Neural crest cell (in vitro differentiated cells): ENCODE measurements at places on chromosomes 6 and 20.

GRCh38 chr6:124974771-124975377, 12.6 kb downstream of the RNF217 start:
- no peak overlapping the region for H3K4me3 ChIP-seq
- H3K36me3 ChIP-seq = peaks cover 36% of the 10 kb centered on the region
- peaks cover 4% of the 10 kb centered on the region for H3K4me1 ChIP-seq
- no peak overlapping the region for H3K27ac ChIP-seq
- DNase-seq = no peak
- H3K27me3 ChIP-seq = no peaks in the 10 kb centered on the region

DNA sequence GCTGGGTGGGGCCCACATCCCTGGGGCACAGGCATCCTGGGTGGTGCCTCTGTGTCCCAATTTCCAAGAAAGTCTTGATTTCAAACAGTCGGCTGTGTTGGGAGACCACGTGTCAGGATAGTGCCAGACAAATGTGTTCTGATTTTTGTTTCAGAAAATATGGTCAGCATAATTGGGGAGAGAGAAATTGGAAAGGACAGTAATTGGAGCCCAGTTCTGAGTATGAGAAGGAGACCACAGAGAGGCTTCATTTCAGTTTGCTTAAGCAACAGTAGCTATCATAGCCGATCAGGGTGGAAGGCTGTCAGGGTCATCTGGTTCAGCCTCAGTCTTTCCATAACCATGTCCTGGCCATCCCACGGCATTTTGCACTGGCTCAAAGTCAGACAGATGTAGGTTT, 220.7 kb downstream of the CDC5L start:
- no peaks in the 10 kb centered on the region for H3K27me3 ChIP-seq
- H3K4me1 ChIP-seq = no peaks in the 10 kb centered on the region
- DNase-seq = no peak
- no peak overlapping the region for H3K27ac ChIP-seq
- H3K4me3 ChIP-seq = no peak overlapping the region

DNA sequence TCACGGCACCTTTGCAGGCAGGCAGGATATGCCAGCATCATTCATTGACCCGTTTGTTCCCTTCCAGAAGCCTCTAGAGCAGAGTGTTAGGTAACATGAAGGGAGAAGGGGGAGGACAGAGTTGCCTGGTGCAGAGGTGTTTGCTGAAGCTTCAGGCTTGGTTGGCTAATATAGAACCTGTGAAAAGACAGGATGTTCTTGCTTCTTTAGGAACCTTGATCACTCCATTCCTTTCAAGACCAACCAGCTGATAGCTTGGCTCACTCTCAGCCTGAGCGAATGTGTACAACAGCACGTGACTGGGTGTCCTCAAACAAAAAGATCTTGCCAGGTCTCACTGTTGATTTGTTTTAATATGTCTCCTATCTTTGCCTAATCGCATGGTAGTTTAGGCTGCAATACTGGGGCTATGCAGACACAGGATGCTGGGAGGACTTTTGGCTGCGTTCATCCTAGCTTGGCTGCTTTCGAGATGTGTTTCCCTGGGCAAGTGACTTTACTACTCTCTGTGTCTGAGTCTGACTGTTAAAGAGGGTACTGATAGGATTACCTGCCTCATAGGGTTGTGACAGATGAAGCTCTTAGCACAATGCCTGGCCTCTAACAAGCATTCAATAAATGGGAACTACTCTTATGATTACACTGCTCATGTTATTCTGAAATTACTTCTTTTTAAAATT, 16.0 kb downstream of the SHLD1 start:
- H3K4me1 ChIP-seq = no peaks in the 10 kb centered on the region
- no peaks in the 10 kb centered on the region for H3K27me3 ChIP-seq
- no peak for DNase-seq
- peaks cover 2% of the 10 kb centered on the region for H3K36me3 ChIP-seq

- H3K27ac ChIP-seq = no peak overlapping the region
- H3K4me1 ChIP-seq = peaks cover 8% of the 10 kb centered on the region
- no peaks in the 10 kb centered on the region for H3K27me3 ChIP-seq
- H3K4me3 ChIP-seq = no peak overlapping the region
- DNase-seq = no peak
These were observed 7.2 kb downstream of the HEBP2 start for GRCh38 chr6:138410972-138411880.

GRCh38 chr20:49318091-49318429, 40.2 kb upstream of the ZNFX1 start:
- peaks cover 97% of the 10 kb centered on the region for H3K27me3 ChIP-seq
- H3K36me3 ChIP-seq = peaks cover 2% of the 10 kb centered on the region
- no peak overlapping the region for H3K4me3 ChIP-seq
- peaks cover 6% of the 10 kb centered on the region for H3K4me1 ChIP-seq
- no peak for DNase-seq
- H3K27ac ChIP-seq = no peak overlapping the region

GRCh38 chr20:47318027-47318585, 38.4 kb downstream of the ZMYND8 start:
- no peaks in the 10 kb centered on the region for H3K27me3 ChIP-seq
- peaks cover 70% of the 10 kb centered on the region for H3K4me1 ChIP-seq
- peak overlapping the region; percentile 97 for H3K27ac ChIP-seq
- DNase-seq = no peak
- H3K36me3 ChIP-seq = no peaks in the 10 kb centered on the region
- peak overlapping the region; percentile 62 for H3K4me3 ChIP-seq

GRCh38 chr6:170362121-170362520, 55.6 kb downstream of the FAM120B start:
- no peak overlapping the region for H3K27ac ChIP-seq
- peaks cover 13% of the 10 kb centered on the region for H3K36me3 ChIP-seq
- no peak overlapping the region for H3K4me3 ChIP-seq
- no peak for DNase-seq
- H3K27me3 ChIP-seq = no peaks in the 10 kb centered on the region

DNA sequence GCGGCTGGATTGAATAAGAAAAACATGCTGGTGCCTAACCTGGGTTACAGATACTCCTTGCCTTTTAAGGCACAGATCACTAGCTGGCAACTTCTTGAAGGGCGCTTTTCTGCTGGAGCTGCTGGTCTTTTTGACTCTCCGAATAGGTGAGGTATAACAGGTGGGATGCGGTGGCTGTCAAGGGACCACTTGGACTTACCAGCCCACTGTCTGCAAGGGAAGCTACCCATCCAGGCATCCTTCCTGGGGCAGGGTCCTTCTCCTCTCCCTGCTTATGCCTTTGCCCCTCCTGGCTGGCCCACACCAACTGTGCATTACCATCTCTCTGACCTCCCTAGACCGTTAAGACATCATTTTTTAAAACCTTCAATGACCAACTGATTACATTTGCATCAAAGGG, 57.4 kb downstream of the NPEPL1 start:
- H3K4me1 ChIP-seq = no peaks in the 10 kb centered on the region
- peaks cover 36% of the 10 kb centered on the region for H3K27me3 ChIP-seq
- no peak overlapping the region for H3K4me3 ChIP-seq
- no peaks in the 10 kb centered on the region for H3K36me3 ChIP-seq
- no peak overlapping the region for H3K27ac ChIP-seq
- DNase-seq = no peak

GRCh38 chr6:167349631-167350274, 24.9 kb downstream of the TTLL2 start:
- no peak overlapping the region for H3K27ac ChIP-seq
- H3K36me3 ChIP-seq = no peaks in the 10 kb centered on the region
- no peak for DNase-seq
- peak overlapping the region; percentile 89 for H3K4me3 ChIP-seq
- H3K27me3 ChIP-seq = peaks cover 45% of the 10 kb centered on the region
- peaks cover 29% of the 10 kb centered on the region for H3K4me1 ChIP-seq

DNA sequence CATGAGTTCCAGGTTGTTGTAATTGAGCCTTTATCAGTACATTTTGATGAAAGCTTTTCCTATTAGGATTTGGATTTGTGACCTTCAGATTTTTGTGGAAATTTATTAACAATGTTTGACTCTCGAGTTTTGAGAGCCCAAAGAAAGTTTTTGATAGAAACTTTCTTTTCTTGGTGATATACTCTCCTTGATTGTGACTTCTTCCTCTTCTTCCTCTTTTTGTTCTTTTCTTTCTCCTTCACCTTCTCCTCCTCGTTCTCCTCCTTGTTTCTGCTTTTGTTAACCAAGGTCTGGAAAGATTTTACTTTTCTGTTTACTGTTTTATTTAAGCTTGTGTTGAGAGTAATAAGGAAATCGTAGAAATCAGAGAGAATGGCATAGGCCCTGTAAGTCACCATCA, 182.4 kb downstream of the TRIM27 start:
- no peak overlapping the region for H3K4me3 ChIP-seq
- DNase-seq = no peak
- peaks cover 87% of the 10 kb centered on the region for H3K27me3 ChIP-seq
- peaks cover 6% of the 10 kb centered on the region for H3K4me1 ChIP-seq

DNA sequence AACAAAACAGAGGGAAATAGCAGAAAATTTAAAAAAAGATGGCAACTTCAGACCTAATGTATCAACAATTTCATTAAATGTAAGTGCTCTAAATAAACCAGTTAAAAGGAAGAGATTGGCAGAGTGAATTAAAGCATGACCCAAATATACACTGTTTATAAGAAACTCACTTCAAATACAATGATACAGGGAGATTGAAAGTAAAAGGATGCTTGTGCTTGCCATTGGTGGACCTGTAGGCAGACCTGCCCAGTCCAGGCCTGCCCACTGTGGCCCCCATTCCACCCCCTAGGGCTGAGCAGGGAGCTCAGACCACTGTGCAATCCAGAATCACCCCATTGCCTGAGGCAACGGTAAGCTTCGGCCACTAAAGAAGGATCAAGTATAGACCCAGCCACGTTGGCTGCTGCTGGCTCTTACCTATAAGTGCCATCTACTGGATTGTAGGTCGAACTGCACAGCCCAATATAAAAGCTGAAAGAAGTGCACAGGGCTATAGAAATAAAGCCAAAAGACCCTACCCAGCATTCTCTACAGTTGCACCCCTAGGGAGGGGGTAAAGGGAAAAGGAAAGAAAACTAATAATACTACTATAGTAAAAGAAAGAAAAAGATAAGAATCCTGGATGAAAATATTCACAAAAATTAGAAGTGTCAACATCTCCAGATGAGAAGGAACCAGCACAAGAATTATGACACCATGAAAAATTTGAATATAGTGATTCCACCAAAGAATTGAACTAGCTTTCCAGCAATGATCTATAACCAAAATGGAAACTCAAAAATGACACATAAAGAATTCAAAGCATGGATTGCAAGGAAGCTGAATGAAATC, 36.1 kb downstream of the PSMB1 start:
- no peaks in the 10 kb centered on the region for H3K4me1 ChIP-seq
- no peak overlapping the region for H3K4me3 ChIP-seq
- H3K27me3 ChIP-seq = peaks cover 15% of the 10 kb centered on the region
- peak; percentile 37 for DNase-seq
- peaks cover 4% of the 10 kb centered on the region for H3K36me3 ChIP-seq
- no peak overlapping the region for H3K27ac ChIP-seq

DNA sequence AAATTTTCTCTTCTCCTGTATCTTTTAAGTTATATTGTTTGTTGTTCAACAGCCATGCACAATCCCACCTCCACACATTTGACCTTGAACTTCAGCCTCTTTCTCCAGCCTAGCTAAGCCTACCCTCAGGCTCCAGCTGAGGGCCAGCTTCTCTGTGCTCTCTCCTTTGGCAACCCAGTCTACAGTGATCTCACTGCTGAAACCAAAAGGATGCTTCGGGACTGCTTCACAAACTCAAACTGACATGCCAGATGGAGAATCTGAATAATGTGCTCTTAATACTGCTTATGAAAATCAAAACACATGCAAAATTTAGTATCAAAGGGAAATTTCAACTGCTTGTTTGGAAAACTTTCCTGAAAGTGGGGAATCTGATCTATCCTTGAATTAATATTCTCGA, 16.1 kb upstream of the RIN2 start:
- no peaks in the 10 kb centered on the region for H3K27me3 ChIP-seq
- no peaks in the 10 kb centered on the region for H3K36me3 ChIP-seq
- no peak overlapping the region for H3K4me3 ChIP-seq
- no peak overlapping the region for H3K27ac ChIP-seq
- DNase-seq = no peak
- peaks cover 9% of the 10 kb centered on the region for H3K4me1 ChIP-seq

GRCh38 chr6:142822383-142822782, 122.6 kb downstream of the HIVEP2 start:
- peaks cover 10% of the 10 kb centered on the region for H3K4me1 ChIP-seq
- H3K27me3 ChIP-seq = no peaks in the 10 kb centered on the region
- H3K4me3 ChIP-seq = no peak overlapping the region
- no peak for DNase-seq
- no peak overlapping the region for H3K27ac ChIP-seq
- H3K36me3 ChIP-seq = no peaks in the 10 kb centered on the region

GRCh38 chr6:56259234-56260077, 12.1 kb upstream of the COL21A1 start:
- H3K27me3 ChIP-seq = peaks cover 5% of the 10 kb centered on the region
- peaks cover 8% of the 10 kb centered on the region for H3K4me1 ChIP-seq
- no peak overlapping the region for H3K27ac ChIP-seq
- no peak overlapping the region for H3K4me3 ChIP-seq
- H3K36me3 ChIP-seq = no peaks in the 10 kb centered on the region
- DNase-seq = no peak

- peaks cover 10% of the 10 kb centered on the region for H3K36me3 ChIP-seq
- H3K4me3 ChIP-seq = no peak overlapping the region
- H3K27me3 ChIP-seq = no peaks in the 10 kb centered on the region
These were observed 16.7 kb downstream of the ZNF292 start for GRCh38 chr6:87171938-87172633.

GRCh38 chr6:170209354-170210025, 81.4 kb downstream of the DLL1 start:
- H3K4me1 ChIP-seq = no peaks in the 10 kb centered on the region
- no peak overlapping the region for H3K27ac ChIP-seq
- no peak overlapping the region for H3K4me3 ChIP-seq
- DNase-seq = no peak
- peaks cover 4% of the 10 kb centered on the region for H3K27me3 ChIP-seq
- no peaks in the 10 kb centered on the region for H3K36me3 ChIP-seq
